ENCODE measurements at places on chromosomes 3 and 15.
A peak's percentile ranks its signal among the peaks of the same experiment; 100 is the strongest.

GRCh38 chr15:80579611-80580010 lies 115.5 kb upstream of the ABHD17C start:
- no peak for DNase-seq

DNA sequence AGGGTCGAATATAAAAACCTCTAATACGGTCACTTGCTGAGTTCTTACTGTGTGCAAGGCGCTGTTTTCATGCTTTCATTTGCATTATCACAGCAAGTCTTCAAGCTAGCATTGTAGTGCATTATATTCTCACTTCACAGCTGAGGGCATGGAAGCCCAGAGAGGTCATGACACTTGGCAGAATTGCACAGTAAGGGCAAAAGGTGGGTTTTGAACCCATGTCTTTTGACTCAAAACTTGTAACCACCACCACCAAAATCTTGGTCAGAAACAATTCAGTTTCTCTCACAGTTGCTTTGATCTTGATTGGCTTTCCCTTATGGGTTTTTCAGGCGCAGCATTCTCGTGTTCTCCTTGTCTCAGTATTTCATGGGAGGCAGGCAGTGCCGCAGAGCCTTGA lies 371.1 kb downstream of the PTPRG start:
- DNase-seq, result no peak

- DNase-seq, result no peak
These were observed 576.7 kb downstream of the DIPK2A start for GRCh38 chr3:144548346-144548745.

- peak; percentile 70 for DNase-seq
These were observed at the start of gene RTF1 for GRCh38 chr15:41416742-41417417. Gene RTF1, plus strand, starts transcription at chr15:41417095. Its CDS starts 21 bp downstream, at chr15:41417116.

GRCh38 chr15:26376243-26376642 lies 396.6 kb downstream of the GABRB3 start:
- DNase-seq, result no peak

DNA sequence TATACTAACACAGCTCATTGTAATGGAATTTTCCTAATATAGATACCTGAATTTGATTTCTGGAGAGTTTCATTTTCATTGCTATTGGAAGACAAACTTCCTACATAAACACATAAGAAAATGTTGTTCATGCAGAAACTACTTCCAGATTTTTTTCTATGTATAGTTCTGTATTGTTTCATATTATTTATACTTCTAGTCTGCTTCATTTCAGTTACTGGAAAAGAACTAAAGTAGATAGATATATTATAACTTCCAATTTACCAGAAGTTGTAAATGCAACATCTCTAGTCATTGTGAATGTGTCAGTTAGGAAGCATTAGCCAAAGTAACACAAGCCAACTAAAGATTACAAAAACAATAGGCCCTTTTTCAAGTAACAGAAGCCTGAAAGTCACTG lies 147.3 kb upstream of the ZNF385D start:
- DNase-seq, result no peak

GRCh38 chr15:25092661-25093060 lies 137.9 kb downstream of the SNRPN start:
- no peak for DNase-seq

DNA sequence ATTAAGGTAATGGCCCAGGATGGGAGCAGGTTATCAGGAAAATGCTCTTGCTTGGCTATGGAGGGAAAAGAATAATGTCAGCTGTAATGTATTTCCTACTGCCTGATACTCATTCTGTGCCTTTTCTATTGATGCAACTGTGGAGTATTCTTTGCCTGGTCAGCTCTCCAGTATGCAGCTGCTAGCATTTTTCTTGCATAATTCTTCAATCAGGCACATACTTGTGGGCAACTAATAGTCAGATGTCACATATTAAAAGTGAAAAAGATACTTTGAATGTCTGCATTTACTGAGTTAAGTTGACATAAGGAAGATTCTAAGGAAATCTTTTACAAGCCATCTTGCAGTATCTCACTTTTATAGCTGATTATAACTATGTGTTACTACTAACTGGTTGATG lies 29.5 kb downstream of the CD80 start:
- no peak for DNase-seq

GRCh38 chr3:50633230-50633790 lies 16.4 kb downstream of the MAPKAPK3 start:
- no peak for DNase-seq

DNA sequence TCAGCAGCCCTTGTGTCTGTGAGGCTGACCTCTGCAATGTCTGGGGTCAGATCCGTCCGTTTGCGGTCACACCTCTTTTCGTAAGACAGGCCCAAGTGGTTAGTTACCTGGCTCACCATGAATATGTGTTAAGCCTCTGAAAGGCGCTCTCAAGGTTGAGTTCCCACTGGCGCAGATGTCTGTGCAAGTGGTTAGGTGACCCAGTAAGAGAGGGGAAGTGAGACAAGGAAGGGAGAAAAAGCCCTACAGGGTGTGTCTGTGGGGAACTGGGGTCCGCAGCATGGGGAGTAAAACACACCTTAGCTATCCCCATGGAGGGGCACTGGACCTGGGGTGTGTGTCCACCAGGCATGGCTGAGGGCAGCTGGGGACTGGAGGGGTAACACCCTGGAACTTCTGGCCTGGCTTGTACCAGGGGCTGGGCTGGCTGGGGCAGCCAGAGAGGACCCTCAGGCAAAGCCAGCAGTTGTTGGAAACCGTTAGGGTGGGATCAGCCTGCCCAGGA lies 391.6 kb upstream of the PROK2 start:
- DNase-seq, result no peak

DNA sequence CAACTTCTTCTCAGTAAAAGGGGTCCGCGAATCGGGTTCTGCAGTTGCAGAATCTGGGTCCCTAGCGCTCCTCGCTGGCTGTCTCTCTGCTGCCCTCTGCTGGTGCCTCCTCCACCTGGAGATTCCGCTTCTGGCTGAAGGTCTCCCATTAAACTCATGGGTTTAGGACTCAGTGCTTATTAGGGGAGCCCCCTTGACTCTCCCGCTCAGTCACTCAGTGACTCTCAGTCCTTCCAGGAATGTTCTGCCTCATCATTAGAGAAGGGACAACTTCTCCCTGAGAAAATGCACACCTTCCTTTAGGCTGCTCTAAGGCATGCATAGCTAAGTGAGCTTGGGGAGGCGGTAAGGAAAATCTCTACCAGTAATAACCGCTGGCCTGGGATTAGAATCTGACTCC lies 7.1 kb downstream of the CPN2 start:
- DNase-seq, result peak; percentile 58

DNA sequence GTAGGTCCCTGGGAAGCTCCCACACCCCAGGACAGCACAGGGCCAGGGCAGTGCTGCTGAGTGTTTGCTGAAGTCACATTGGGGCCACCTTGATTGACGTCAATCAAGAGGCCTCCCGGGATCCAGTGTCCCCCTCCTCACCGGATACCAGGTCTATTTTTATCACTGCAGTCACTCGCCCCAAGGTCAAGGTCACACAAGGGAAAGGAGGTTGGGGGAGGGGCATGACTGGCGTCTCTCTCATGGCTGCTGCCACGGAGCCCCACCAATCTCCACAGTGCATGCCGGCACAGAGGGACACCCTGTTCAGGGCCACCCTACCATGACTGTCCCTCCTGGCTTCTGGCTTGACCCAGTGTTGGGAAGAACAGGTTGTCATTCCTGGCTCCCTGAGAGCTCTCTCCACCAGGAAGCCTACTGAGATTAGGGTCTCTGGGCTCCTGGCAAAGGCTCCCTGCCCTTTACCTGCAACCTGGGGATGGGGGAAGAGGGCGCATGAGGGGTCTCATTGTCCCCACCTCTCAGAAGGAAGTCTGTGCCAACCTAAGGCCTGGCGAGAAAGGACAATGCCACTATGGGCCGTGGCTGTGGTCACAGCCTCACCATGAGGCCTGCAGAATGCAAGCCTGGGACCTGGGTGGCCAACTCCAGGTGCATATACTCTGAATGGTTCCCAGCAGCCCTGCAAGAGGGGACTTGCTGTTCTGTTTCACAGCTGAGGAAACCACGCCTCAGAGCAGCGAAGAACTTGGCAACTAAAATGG lies 1.5 kb downstream of the MYL3 start:
- no peak for DNase-seq

DNA sequence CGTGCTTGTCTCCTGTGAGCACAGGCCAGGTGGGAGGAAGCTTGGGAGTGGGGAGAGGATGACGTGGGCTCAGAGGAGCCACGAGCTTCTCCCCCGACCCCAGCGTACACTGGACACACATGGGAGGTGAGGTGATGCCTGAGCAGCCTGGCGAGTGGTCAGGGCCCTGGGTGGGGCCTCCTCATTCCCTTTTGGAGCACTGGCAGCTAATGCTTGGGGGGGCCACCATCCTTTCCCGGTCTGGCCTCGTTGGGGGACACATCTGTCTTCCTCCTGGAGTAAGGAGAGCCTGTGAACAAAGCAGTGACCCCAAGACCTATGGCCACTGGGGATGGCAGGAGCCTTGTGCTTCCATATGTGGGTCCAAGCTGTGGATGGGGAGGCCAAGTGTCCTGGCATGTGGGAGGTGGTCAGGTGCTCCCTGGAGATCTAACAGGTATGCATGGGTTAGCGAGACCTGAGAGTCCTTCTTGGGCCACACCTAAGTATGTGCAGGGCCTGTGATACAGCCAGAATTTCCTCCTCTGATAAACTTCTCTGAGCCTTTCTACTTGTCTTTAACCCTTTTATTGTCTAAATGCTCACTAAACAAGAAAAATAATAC lies 9.5 kb downstream of the KLF13 start:
- no peak for DNase-seq

DNA sequence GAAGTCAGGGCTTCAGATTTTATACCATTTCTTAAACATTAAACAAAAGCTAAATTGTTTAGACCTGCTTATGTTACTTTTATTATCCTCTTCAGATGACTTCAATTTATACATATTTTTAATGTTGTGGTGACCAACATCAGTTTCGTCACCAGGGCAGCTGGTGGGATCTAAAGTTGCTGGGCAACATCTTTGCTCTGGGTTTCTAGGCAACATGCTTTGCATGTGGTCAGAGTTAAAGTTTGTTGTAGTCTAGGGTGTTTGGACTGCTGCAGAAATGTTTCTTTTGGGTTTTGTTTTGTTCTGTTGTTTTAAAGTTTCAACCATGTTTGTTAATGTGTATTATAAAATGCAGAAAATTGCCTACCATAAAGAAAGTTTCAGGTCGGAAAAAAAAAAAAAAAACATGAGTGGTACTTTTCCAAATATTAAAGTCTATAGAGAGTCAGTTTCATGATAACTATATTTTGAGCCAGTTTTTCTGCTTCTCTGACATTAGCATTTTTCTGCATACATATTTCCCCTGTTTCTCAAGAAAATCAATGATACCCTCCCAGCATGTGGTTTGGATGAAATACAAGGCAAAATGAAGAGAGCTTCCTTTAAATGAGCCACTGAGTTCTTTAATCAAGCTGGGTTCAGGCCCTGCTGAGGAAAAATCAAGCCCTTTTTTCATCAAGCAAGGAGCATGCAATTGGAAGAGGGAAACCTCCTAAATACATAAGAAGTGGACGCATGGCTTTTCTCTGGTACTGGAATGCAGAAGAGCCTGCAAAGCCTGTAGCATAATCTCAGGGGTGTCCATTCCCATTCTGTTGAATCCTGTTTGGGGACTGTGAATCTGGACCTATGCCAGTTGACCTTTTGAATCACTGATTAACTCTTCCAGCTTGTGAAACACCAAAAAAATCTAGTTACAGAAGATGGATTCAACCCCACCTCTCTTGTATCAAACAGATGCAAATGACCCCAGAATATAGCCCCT lies 35.0 kb upstream of the VGLL3 start:
- DNase-seq, result no peak

DNA sequence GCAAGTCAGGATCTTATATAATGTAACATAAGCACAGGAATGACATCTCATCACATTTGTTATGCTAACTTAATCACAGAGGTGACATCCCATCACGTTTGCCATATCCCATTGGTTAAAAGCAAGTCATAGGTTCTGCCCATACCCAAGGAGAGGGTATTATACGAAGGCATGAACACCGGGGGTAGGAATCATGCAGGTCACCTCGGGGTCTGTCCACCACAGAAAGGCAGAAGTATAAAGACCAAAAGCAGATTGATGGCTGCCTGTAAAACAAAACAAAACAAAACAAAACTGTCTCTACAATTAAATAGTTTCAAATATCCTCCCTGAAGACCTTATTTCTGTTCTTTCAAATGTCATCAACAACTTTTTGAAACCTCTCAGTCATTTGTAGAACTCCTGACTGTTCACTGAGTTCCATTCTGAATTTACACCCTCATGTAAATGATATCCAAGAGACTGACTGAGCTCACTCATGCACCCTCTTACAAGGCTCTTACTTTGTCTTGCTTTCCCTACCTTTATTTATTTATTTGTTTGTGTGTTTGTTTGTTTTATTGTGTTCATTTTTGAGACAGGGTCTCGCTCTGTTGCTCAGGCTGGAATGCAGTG lies 22.7 kb upstream of the ZNF639 start:
- no peak for DNase-seq

GRCh38 chr15:68808091-68808490 lies 12.6 kb downstream of the ANP32A start:
- DNase-seq, result no peak

- DNase-seq, result no peak
These were observed 31.6 kb downstream of the HCN4 start for GRCh38 chr15:73337187-73337586.

GRCh38 chr3:187568171-187568570 lies 102.0 kb downstream of the SST start:
- DNase-seq, result peak; percentile 45

- DNase-seq, result no peak
These were observed 49.0 kb downstream of the DZIP1L start for GRCh38 chr3:138066383-138066782.

- peak; percentile 60 for DNase-seq
These were observed 36.1 kb downstream of the BNC1 start for GRCh38 chr15:83248151-83249029.

GRCh38 chr3:131535596-131535995 lies 32.8 kb upstream of the MRPL3 start:
- DNase-seq, result no peak

GRCh38 chr3:132237652-132238032 lies 79.6 kb upstream of the ACP3 start:
- DNase-seq, result no peak

- no peak for DNase-seq
These were observed 705 bp downstream of the NIPA2 start for GRCh38 chr15:22839046-22839695.

- no peak for DNase-seq
These were observed 42.4 kb upstream of the ETV5 start for GRCh38 chr3:186151077-186151971.

GRCh38 chr3:147222291-147222690 lies 184.1 kb downstream of the ZIC4 start:
- no peak for DNase-seq

DNA sequence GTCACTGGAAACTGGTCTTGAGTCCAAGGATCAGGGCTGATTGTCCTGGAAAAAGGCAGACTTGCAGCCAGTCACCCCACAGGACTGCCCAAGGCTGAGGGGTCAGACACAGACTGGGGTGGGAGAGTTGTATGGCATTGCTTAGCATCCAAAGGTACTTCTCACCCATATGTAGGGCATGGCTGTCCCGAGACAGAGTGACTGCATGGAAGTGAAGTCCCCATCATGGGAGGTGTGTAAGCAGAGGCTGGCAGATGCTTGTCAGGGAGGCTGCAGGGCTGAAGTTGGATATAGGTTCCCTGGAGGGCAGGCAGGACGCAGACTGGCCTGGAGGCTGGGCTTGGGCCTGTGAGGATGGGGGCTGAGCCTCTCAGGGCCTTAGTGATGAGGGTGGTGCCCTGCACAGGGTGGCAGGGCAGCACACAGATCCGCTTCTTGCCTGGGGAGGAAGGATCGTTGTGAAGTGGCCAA lies 31.1 kb downstream of the PSTPIP1 start:
- no peak for DNase-seq

- peak; percentile 76 for DNase-seq
These were observed 30.7 kb upstream of the CHD2 start for GRCh38 chr15:92869263-92869940.

- no peak for DNase-seq
These were observed 7.3 kb downstream of the ACOX2 start for GRCh38 chr3:58529516-58530353.
